CD4-positive, alpha-beta T cell treated with Interleukin-6 for 4 hours (primary cell): ENCODE measurements at places on chromosomes 11 and 22.

- DNase-seq = no peak
Observed at GRCh38 chr11:64969209-64969608, 2.7 kb downstream of the MAJIN start.

GRCh38 chr11:113048820-113049768 lies 87.9 kb downstream of the NCAM1 start:
- no peak for DNase-seq

DNA sequence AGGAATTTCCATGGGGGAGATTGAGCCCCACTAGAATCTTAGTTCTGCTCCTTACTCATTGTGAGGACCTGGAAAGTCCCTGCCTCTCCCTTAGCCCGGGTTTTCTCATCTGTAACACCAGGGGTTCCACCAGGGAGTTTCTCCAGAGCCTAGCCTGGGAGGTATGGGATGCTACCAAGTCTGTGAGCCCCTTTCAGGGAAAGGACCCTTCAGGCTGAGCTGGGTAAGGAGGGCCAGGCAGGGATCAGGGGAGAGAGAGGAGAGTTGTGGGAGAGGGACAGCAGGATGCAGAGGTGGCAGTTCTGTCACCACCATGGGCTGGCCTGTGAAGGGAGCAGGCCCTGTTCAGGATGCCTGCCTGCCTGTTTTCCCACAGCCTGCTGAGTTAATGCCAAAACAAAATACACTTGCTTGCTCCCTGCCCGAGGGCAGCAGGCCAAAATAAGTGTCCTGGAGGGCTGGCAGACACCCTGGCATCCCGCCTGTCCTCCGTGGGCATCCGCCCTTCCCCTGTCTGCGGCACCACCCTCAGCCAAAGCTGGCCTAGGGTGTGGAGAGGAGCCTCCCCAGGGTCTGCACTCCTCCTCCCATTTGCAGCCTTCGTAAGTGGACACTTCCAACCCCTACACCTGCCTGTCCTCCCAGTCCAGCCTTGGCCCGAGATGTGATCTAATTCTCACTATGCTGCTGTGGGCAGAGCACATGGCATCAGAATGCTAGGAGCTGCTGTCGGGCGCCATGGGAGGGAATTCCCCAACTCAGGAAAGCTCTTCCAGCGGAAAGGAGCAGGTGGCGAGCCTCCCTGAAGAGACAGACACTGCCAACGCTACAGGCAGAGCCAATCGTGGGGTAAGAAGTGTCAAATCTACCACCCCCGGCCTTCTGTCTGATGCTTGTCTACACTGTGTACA lies 5.9 kb upstream of the FCHSD2 start:
- DNase-seq = no peak

DNA sequence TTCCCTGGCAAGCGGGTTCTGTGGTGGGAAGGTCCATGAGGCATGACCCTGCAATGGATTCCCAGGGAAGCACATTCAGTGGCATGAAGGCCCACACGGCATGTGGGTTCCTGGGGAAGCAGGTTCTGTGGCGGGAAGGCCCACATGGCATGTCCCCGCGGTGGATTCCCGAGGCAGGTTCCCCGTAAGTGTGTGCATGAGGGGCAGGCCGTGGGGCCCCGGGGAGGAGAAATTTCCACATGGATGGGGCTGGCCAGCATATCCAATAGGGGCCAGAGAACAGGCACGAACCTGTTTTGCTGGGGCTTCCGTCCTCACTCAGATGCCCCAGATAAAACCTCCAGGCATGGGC lies 83.7 kb downstream of the PHF21B start:
- DNase-seq = no peak

GRCh38 chr11:279966-280705 lies 1.9 kb downstream of the NLRP6 start:
- peak; percentile 65 for DNase-seq

- DNase-seq = no peak
Observed at GRCh38 chr11:36500315-36500721, 9.8 kb downstream of the TRAF6 start.

- DNase-seq = no peak
Observed at GRCh38 chr11:85867751-85868150, 12.6 kb downstream of the CCDC83 start.

GRCh38 chr11:6061475-6061874 lies 30.9 kb upstream of the OR56A1 start:
- no peak for DNase-seq

DNA sequence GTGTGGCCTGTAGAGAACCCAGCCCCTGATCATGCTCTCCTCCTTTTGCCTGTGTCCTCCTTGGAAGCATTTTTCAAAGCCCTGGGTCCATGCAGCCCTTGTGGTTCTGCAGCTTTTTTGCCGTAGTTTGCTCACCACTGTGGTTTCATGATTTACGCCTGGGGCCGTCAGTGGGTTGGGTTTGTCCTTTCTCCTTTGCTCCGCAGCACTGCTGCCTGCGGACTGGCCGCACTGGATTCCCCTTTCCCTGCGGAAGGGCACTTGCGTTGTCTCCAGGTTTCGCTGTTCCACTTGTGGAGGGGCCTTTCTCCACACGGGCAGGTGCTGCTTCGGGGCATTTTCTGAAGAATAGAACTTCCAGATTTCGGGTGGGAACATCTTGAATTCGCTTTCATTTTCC lies 1260.9 kb downstream of the BRD1 start:
- no peak for DNase-seq

DNA sequence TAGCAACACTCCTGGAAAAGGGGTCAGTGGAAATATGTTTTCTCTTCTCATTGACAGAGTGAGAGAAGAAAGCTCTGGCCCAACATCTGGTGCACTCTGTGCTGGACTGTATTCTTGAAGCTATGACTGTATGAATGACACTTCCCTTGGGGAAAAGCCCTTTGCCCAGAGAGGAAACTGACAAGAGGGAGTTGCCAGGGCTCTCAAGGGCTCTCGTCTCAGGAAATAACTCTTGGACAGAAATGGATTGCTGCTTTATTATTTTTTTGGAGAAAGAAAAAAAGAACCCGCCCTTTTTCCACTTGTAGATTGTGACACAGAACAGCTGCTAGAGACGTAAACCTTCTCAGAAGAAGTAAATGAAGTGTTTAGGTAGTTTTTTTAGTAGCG lies 11.4 kb downstream of the ETS1 start:
- no peak for DNase-seq

DNA sequence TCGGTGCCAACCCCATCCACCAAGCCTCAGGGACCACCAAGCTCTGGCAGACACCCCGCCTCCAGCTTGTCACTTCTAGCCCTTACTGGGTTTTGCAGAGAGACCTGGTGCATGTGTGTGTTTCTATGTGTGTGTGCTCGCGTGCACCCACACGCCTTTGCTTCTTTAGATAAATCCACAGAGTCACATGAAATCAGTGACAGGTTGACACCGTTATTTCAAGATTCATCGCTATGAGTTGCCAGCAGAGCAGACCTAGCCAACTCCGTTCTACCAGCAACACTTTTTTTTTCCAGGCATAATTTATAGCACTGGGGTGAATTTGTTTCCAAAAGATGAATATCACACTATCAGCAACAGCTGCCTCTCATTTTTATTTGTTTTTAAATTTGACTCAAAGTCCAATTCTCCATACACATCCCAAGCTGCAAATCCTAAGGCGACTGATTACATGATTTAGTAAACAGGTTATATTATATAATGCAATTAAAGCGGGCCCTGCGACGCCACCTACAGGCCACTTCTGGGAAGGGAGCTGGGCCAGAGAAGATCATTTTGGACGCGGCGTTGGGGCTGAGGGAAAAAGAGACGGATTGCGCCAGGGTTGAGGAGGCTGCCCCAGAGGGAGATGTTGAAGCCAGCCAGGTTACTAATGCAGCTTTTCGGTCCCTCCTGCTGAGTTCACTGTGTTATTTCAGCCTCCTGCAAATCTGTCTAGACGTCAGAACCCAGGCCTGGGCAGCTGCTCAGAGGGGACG lies 150.5 kb downstream of the FEZ1 start:
- peak; percentile 29 for DNase-seq

- no peak for DNase-seq
Observed at GRCh38 chr11:77726524-77726923, 88.9 kb upstream of the CLNS1A start.

GRCh38 chr11:15829312-15829711 lies 527.0 kb downstream of the SOX6 start:
- no peak for DNase-seq

DNA sequence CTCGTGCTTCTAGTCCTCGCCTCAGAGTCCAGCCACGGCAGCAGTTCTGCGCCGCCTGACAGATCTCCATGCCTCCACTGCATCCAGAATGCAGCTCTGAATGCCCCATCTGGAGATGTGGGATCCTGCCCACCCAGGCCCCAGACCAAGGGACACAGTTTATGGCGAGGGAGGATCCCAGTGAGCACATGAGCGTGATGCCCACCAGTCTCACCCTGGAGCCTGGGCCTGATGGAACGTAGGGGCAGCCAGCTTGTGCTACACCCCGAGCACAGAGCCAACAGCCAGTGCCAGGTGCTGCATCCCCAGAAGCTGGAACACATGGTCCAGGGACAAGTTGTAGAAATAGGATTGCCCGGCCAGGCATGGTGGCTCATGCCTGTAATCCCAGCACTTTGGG lies 10.4 kb downstream of the IGLL1 start:
- no peak for DNase-seq

DNA sequence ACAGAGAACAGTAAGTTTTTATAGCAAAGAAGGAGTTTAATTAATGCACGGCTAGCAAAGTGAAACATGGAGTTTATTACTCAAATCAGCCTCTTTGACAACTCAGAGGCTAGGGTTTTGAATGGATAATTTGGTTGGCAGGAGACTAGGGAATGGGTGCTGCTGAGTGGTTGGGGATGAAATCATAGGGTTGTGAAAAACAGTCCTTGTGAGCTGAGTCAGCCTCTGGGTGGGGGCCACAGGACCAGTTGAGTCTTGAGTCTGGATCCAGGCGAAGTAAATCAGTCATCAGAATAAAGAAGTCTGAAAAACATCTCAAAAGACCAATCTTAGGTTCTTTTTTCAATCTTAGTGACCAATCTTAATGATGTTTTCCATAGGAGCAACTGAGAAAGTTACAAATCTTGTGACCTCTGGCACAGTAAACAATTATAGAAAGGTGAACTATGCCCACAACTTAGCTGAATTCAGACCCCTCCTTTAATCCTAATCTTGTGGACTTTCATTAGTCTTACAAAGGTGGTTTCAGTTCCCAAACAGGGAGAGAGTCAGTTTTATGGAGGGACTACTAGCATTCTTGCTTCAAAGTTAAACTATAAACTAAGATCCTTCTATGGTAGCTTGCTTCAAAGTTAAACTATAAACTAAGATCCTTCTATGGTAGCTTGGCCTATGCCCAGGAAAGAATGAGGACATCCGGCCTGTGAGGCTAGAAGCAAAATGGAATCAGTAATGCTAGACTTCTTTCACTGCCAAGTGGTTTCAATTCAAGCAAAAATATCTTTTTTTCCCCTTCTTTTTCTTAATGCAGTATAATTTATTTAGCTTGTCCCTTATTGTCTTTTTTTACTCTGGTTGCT lies 84.5 kb downstream of the AASDHPPT start:
- DNase-seq = no peak

- no peak for DNase-seq
Observed at GRCh38 chr11:57390535-57390934, at the start of gene PRG2. PRG2 (minus strand) TSS chr11:57390650; CDS start chr11:57389944, 706 bp downstream.

DNA sequence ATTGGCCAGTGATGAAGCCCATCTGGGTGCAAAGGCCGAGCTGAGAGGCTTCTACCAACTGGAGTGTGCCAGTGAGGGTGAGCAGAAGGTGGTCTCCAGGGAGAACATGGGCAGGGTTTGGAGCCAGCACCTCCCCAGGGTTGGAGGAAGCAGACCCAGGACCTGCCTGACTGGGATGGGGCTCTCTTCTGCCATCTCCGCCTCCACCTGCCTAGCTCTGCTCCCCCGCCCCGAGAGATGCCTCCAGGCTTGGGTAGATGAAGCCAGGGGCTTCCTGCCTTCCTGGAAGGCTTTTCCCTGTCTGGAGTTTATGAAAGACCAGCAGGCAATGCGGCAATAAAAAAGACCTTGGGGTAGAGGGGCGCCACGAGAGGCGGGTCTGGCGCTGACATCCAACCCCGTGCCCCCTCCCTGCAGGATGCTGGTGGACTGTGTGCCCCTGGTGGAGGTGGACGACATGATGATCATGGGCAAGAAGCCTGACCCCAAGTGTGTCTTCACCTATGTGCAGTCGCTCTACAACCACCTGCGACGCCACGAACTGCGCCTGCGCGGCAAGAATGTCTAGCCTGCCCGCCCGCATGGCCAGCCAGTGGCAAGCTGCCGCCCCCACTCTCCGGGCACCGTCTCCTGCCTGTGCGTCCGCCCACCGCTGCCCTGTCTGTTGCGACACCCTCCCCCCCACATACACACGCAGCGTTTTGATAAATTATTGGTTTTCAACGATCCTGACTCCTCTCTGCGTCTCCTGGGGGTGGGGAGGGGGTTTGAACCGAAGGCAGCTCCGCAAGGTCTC lies 3.3 kb downstream of the SELENOM start:
- no peak for DNase-seq

- DNase-seq = no peak
Observed at GRCh38 chr22:48415520-48415919, 1412.2 kb downstream of the BRD1 start.

DNA sequence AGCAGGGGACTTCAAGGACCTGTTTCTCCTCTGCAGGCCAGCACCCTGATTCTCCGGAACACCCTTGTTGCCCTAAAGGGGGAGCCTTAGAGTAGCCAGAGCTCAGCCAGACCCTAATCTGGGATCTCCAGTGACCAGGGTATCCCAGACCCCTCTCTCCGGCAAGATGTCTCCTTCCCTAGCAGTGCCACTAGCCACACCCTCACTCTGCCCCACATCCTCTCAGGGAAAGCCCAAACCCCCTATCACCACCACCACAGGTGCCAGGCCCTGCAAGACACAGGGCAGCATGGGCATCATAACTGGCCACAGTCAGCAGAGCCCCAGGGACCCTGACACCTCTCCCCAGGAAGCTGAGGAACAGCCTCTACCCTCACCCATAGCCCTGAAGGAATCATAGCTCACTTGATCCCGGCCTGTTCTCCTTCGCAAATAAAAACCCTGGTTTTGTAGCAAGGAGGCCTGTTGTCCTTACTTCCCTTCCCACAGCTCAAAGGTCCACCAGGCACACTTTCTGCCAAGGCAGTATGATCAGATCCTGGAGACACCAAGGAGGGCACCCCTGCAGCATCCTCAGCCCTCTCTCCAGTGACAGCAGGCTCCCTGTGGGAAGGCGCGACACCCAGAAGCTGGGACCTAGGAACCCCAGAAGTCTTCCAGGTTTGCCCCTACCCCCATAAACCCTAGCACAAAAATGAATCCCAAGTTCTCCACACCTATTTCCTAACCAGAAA lies 4.6 kb downstream of the CFL1 start:
- no peak for DNase-seq

DNA sequence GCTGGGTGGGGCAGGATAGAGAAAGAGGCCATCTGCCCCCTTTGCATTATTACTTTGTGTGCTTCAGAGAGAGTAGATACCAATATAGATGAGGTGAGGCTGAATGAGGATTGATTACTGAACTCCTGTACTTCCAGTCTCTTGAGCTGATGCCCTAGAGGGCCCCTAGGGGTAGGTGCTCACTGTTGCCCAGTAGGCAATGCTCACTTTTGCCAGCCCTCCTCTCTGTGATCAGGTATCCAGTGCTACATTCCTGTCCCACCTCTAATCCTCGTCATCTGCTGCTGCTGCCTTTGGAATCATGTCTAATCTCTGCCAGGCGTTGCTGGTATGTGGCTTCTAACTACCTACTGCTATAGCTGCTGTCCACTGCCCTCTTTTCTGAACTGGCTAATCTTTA lies 57.2 kb downstream of the CCDC83 start:
- DNase-seq = no peak
